ENCODE measurements at places on chromosomes 5 and 9.

- DNase-seq, result no peak
Observed at GRCh38 chr9:138014563-138014945, 137.0 kb downstream of the CACNA1B start.

- DNase-seq, result peak; percentile 30
Observed at GRCh38 chr9:108687006-108687987, 168.5 kb downstream of the ACTL7B start.

- DNase-seq, result peak; percentile 96
Observed at GRCh38 chr9:113578882-113579282, 115.4 kb downstream of the RGS3 start.

DNA sequence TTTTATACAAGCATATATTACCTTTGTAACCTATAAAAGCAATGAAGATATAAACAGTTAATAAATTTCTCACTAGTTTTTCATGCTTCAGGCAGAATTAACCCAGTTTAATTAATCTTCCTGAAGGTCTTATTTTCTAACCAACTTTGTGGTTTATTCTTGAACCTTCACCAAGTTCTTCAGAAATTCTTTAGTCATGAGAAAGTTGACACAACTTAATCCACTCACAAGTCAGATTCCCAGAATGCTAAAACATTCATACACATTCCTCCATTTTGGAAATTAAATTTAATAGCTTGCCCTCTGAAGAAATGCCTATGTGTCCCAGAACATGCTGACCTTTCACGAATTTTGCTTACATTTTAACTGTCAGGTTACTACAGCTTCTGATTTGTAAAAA is 105.4 kb upstream of the PAM start:
- no peak for DNase-seq

All from islet precursor cell (in vitro differentiated cells).